ENCODE measurements at places on chromosomes 4 and X.

DNA sequence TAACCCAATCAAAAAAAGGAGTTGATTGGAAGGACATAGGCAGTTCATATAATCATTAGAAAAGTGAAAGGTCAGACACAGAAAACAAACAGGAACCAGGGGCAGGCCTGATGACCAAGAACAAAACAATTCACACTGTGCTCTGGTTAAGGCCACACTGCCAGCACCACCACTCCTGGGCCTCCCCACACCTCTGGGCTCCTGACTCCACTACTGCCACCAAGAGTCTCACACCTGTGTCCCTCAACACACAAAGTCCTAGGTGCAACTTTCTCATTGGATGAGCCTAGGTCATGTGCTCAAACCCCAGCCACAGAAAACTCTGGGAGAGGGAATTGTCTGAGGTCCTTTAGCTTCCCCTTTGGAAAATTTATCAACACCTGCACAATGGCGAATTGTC lies 11.1 kb upstream of the FAM9C start:
- DNase-seq = no peak

- no peak for DNase-seq
These were observed 1427.0 kb downstream of the ADGRL3 start for GRCh38 chr4:62627141-62627540.

DNA sequence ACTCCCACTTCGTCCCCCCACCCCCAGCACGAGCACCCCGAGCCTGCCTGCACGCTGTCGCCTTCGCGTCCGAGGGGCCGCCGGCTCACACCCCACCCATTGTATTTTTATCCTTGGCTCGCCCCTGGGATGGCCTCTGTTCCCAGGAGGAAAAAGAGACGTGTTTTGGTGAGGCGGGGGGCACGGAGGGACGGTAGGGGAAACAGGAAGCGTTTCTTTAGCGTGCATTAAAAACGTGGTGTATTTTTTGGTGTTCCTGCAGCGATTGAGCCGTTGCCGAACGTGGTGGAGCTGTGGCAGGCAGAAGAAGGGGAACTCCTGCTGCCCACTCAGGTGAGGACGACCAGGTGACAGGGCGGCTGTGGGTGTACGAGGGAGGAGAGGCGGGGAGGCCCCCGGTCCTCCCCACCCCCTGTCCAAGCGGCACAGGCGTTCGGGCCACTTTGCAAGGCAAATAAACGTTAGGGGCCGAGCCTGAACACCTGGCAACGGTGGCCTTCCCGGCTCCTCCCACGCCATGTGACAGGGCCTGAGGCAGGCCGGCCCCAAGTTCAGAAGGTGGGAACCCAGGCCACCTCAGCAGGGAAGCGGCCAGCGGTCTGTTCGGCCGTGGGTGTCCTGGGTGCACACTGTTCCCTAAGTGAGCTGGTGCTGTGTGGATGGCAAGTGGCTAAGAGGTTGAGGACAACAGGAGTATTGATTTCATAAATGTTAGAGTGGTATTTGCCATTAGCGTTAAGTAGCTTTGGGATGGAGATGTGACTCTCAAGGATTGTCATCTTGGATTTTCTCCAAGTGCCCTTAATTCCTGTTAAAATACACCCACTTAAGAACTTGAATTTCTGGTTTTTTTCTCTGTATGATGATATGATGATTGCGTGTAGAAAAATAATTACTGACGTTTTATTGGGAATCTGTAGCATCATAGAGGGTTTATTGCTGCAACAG lies 1.1 kb downstream of the TMEM131L start:
- peak; percentile 92 for DNase-seq

GRCh38 chrX:150146271-150146896 lies 208.1 kb upstream of the EOLA2 start:
- DNase-seq = no peak

DNA sequence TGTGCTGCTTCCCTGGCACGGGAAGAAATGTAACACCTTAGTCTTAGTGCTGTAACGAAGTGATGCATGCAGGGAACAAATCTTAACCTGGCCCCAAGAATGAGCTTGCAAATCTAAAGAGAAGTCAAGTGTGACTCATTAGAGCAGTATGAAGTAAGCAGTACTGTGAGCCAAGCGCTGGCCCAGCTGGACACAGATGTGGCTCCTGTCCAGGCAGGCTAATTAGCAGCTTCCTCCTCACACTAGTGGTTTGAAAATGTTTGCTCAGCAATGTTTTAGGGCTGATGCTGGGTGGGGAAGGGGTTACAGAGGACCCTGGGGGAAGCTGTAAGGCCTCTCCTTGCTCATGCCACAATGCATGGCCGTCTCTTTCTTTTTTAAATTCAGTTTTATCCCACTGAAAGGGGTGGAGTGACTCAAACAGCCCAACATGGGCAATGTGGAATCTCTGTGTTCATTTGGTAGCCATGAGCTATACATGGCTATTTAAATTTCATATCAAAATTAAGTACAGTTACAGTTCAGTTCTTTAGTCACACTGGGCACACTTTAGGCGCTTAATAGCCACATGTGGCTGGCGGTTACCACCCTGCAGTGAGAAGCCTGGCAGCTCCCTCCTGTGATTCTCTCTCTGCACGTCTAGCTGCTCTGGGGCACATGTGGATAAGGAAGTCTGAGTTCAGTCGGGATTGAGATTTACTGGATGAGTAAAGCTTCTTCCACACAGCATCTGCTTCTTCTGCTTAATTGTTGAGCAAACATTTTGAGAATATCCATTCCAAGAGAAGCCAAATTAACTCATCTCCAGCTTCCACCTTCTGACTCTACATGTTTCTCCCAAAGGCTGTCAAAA lies 48.8 kb downstream of the MAP7D2 start:
- peak; percentile 54 for DNase-seq

- DNase-seq = no peak
These were observed 236.1 kb downstream of the FBXO8 start for GRCh38 chr4:174047363-174047762.

GRCh38 chr4:114191496-114191895 lies 212.0 kb upstream of the ARSJ start:
- no peak for DNase-seq

DNA sequence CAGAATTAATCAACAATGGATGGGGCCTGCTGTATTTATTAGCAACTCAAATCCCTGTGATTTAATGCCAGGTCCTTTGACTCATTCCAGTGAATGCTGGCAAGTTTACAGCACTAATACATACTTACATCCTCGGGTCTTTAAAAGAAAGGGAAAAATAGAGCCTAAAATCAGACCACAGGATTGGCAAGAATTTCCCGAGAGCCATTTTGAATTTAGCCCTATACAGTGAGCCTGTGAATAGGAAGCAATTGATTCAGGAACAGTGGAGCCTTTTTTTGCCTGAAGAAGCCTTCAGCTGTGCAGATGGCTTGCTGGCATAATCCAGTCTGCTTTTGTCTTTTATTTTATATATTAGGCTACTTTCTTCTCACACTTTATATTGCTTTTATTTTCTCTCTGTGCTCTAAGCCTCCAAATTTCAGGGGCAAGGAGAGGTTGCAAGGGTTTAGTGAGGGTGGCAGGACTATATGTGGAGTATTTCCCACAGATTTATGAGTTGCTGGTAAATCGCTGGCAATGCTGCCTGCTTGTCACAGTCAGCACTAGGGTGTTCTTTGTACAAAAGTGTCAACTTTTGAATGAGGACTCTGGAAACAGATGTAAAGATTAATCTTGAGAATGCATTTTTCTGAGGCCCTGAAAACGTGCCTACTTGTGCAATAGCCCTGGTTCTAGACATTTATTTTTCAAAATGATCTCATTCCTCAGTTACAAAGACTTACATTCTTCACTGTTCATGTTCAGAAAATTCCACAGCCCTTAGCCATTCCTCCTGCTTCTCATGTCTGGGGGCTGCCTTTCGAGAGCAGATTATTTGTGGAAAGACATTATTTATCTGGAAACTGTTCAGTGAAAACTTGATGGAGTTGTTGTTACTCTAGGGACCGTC lies 303.5 kb downstream of the SPRY1 start:
- no peak for DNase-seq

GRCh38 chr4:174173360-174173759 lies 110.1 kb downstream of the FBXO8 start:
- no peak for DNase-seq

DNA sequence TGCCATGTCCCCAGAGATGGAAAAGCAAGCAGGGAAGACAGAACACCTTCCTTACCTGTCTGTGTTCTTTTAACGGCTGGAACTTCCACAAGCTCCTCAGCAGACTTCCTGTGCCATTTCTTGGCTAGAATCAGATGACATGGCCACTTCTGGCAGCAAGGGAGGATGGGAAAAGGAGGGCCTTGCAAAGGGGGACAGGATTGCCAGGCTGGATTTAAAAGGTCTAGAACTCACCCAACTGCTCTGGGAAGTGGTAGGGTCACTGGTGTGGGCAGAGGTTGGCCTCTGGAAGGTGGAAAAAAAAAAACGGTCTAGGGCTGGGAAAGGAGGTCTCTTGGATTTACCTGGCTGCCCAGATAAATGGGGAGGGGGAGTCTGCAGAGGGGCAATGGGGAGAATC lies 1.6 kb upstream of the USP11 start:
- DNase-seq = no peak

DNA sequence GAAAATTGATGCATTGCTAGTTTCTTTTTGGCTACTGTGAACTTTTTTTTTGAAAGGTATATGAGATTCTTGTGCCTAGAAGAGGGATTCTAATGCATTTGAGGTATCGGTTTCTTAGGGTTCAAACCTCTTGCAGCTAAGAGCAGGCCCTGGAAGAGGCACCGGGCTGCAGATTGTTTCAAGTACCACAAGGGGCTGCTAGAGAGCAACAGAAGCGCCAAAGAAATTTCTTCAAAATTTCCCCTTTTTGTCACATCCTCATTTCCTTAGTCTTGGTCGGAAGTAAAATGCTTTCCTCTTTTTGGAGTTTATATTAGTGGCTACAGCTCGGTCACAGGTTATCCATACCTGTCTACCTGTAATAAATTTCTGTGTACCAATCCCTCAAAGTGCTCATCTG lies 89.8 kb downstream of the PDGFRA start:
- no peak for DNase-seq

- no peak for DNase-seq
These were observed 251.6 kb downstream of the NPFFR2 start for GRCh38 chr4:72283357-72283756.

DNA sequence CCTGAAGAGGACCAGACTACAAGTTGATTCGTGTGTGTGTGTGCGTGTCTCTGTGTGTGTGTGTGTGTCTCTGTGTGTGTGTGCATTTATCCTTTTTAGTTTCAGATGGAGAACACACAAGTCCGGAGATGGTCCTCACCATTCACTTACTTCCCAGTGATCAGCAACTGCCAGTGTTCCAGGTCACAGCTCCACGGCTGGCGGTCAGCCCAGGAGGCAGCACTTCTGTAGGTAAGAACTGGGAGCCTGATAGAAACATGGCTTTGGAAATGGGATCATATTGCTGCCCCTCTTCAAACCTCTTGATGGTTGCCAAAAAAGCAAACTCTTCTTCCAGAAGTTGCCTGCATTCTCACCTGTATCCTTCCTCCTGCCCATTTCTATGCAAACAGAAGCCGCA lies 122.6 kb upstream of the ANXA3 start:
- no peak for DNase-seq

DNA sequence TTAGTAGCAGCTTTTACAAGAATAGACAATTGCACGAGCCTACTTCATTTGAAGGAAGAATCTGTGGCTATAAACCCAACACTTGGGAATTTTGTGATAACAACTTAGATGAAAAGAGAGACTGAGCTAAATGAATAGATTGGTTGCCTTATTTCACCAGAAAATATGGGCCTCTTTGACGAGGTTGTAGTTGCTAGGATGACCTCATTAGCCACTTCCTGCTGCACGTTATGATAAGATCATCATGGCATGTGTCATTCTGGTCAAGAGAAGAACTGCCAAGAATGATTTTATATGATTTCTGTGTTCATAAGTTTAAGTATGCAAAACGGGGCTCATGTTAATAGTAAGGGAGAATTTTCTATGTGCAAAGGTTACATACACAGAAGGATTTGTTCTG lies 321.9 kb upstream of the GIMD1 start:
- no peak for DNase-seq

DNA sequence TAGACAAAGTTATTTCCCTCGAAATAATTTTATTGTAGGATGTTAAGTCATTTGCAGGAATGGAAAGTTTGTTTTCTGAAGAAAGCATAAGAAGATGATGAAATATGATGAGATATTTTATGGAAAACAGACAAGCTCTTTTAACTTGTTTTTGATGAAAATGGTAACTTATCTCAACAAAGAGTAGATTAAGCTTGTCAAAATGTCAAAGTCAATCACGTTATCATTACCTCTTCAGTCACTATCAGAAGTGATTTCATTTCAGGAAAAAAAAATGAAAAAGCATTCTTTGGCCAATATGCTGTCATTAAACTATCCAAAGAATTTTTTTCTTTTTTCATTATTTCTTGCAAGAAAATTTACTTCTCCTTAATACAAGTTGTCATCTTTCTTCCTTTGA lies 221.0 kb upstream of the ANKRD50 start:
- no peak for DNase-seq

- no peak for DNase-seq
These were observed 12.1 kb downstream of the HEPH start for GRCh38 chrX:66176134-66176533.

GRCh38 chrX:152901816-152902501 lies 4.1 kb downstream of the ZNF185 start:
- no peak for DNase-seq

DNA sequence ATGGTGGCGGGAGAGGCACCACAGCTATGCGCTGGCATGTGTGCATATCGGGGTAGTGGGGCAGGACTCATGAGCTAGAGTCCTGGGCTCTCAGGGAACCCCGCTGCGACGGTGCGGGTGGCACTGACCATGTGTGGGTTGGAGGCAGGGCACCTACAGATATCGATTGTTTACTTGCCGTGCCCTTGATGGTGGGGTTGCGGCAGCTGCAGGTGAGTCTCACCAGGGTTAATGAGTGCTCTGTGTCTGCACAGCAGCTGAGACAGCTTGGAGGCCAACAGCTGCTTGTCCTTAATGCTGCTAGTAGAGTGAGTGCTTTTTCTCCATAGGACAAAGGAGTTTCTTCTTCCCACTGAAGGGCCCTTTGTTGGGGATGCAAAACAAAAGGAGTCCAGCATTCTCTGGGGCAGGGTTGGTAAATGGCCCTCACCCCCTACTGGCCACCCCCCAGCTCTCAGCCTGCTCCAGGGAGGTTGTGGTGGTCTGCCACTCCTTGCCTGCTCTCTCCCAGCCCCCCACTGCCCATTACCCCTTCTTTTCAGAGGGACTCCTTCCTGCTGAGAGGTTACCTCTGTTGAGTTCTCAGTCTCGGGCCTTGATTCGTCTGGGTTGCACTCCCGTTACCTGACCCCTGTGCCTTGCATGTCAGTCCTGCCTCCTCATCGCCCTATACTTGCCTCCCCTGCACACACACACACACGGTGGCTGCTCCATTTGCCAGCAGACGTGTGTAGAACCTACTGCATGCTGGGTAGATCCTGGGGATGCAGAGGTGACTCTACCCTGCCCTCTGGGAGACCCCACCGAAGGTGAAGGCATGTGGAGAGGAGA lies 52.8 kb downstream of the TBC1D14 start:
- DNase-seq = no peak
